ENCODE measurements at places on chromosomes 13 and 19.

GRCh38 chr13:67841071-67841470 lies 610.9 kb upstream of the PCDH9 start:
- DNase-seq = no peak

- DNase-seq = no peak
These were observed 185.2 kb downstream of the KLF12 start for GRCh38 chr13:73948848-73949529.

DNA sequence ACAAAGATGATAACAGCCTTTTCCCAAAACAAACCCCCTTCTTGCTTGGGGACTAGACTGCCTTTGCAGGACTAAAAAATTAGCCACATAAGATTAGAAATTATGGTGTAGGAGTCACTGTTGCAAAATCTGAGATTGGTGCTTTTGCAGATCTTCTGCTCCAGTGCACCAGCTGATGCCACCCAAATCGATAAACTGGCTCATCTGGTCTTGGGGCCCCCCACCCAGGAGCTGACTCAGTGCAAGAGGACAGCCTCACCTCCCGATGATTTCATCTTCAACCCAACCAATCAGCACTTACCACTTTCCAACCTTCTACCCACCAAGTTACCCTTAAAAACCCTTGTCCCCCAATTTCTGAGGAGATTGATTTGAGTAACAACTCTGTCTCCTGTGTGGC lies 47.1 kb upstream of the PEPD start:
- no peak for DNase-seq

GRCh38 chr13:98004107-98004506 lies 50.6 kb downstream of the IPO5 start:
- DNase-seq = no peak

DNA sequence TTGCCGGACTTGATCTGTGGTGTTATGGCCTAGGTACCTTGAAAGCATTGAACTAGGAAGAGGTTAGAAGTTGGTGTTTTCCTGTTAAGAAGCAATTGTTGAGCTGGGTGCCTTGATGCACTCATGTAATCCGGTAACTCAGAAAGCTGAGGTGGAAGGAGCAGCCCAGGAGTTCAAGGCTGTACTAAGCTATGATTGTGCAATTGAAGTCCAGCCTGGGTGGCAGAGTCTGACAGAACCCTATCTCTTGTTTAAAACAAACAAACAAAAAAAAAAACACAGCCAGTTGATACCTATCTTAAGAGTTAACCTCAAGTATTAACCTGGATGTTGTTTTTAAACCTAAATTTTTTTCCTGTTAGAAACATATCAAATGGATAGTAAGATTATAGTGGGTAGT lies 19.3 kb downstream of the SAFB start:
- DNase-seq = no peak

GRCh38 chr19:17610384-17610783 lies 54.9 kb downstream of the COLGALT1 start:
- DNase-seq = no peak

- DNase-seq = no peak
These were observed 94.5 kb upstream of the TM9SF2 start for GRCh38 chr13:99406799-99407201.

- DNase-seq = no peak
These were observed 13.4 kb downstream of the TECR start for GRCh38 chr19:14542711-14543328.

DNA sequence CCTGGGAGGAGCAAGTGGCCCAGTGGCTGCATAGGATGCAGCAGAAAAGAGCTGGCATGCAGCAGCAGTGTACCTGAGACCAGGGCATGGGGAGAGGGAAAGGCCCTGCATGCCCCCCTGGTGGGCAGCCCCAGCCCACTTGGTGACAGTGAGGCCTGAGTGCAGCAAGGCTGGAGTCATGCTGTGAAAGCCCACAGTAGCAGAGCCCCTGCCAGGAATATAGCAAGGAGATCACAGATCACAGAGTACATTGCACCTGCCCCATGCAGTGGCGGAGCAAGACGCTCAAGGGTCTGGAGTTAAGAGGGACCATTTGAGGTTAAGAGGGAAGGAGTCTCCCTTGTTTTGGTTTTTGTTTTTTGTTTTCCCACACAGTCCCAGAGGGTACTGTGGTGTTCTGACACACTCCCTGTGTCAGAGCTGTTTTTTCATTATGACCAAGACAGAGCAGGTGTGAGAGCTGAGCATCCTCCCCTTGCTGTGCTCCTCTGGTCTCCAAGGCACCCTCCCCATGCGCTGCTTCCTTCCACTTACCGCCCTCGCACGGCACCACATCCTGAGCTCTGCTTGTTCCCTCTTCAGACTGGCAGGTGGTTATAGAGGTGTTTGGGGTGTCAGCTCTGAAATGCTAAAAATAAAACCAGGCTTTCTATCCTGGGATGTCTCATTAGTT lies 85.0 kb upstream of the UBL3 start:
- peak; percentile 66 for DNase-seq

DNA sequence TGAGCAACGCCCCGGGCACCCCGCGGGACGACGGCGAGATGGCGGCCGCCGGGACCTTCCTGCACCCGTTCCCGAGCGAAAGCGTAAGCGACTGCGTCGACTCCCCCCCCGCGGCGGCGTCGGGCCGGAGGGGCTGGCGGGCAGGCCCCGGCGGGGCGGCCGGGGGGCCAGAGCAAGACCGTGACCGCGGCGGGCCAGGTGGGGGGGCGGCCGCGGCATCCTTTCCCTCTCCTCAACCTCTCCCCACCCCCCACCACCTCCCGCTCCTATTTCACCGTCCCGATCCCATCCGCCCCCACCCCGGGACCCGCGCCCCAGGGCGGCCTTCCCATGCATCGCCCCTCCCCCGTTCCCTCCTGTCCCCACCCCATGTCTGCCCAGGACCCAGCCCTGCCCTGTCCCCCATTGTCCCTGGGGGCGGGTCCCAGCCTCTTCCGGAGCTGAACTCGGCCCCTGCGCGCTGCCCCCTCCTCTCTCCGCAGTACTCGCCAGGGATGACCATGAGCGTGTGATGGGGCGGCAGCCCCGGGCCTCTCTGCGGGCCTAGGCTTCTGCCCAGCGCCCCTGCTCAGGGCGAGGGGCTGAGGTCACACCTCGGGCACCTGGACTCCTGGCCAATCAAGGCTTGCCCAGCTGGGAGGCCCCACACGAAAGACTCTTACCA lies 4.1 kb downstream of the ISYNA1 start:
- no peak for DNase-seq

GRCh38 chr13:41401366-41401765 lies 56.0 kb upstream of the RGCC start:
- DNase-seq = no peak

- no peak for DNase-seq
These were observed 98.0 kb downstream of the SPRY2 start for GRCh38 chr13:80242728-80243427.

DNA sequence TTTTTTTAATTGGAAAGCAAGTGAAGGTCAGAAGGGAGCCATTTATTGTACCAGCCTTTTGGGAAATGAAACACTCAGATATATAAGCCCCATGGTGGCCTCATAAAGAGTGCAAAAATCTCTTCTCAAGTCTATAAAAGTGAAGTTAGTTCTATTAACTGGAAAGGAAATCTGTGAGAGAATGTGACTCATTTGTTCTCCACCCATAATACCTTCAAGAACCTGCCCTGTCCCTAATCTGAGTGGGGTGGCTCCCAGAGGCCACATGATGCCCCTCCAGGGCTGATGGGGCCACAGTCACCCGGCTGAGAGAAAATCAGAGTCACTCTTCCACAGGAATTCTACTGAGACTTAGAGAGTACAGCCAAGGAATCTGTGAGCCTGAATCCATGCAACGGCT lies 65.8 kb upstream of the SERP2 start:
- DNase-seq = no peak

- DNase-seq = peak; percentile 58
These were observed at the start of gene ETHE1 for GRCh38 chr19:43526884-43527859. Gene ETHE1 (minus strand): TSS chr19:43527201. CDS start chr19:43527177, 24 bp downstream.

- no peak for DNase-seq
These were observed 109.4 kb downstream of the SACS start for GRCh38 chr13:23323946-23324709.

GRCh38 chr19:39695759-39696158 lies 8.5 kb upstream of the LGALS14 start:
- DNase-seq = no peak

GRCh38 chr19:2340496-2341243 lies 12.2 kb downstream of the SPPL2B start:
- DNase-seq = no peak

GRCh38 chr13:113292021-113292862 lies 4.8 kb upstream of the LAMP1 start:
- DNase-seq = no peak

DNA sequence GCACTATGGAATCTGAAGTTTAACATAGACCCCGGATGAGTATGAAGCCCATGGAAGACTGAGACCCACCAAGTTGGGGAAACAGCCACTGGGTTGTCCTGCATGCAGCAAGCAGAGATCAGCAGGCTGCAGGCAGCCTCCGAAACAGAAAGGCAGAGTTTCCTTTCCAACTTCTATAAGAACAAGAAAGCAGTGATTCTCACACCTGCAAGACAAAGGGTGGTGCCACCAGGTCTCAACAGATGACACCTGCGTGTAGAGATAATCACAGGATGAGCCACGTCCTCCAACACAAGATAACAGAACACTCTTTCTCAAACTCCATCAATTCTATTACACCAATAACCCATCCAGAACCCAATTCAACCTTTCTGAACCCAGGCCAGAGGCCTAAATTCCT lies 457.9 kb downstream of the FOXO1 start:
- no peak for DNase-seq

DNA sequence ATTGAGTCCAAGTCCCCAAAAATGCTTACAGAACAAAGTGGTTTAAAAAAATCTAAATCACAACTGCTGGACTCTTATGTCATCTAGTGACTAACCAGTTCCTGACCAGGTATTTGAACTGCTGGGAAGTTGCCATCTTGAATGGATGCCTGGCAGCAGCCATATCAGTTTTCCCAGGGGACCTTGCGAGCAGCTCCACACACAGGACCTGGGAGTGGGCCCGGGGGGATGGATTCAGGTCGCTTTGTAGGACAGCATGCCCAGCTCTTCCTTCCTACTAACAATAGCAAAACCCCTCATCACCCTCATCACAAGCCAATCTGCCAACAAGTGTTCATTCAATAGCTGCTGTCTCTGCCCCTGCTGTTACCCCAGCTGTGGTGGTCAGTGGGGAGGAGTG lies 65.3 kb downstream of the KCTD15 start:
- DNase-seq = no peak

DNA sequence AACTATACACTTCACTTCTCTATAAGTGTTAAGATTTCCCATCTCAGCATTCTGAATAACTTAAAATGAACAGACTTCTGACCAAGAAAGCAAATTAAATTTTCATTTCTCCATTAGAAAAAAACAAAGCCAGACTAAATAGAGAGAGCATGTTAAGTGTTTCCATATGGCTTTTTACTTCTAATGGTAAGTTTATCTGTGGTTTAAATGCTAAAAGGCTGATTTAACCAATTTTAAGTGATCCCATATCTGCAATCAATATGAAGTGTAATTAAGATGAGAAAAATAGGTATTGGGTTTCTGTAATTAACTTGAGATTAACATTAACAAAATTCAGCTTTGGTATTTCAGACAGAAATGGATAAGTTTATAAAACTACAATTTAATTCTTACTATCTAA lies 107.8 kb downstream of the ELF1 start:
- no peak for DNase-seq

GRCh38 chr13:34247596-34247995 lies 429.6 kb downstream of the RFC3 start:
- DNase-seq = no peak

DNA sequence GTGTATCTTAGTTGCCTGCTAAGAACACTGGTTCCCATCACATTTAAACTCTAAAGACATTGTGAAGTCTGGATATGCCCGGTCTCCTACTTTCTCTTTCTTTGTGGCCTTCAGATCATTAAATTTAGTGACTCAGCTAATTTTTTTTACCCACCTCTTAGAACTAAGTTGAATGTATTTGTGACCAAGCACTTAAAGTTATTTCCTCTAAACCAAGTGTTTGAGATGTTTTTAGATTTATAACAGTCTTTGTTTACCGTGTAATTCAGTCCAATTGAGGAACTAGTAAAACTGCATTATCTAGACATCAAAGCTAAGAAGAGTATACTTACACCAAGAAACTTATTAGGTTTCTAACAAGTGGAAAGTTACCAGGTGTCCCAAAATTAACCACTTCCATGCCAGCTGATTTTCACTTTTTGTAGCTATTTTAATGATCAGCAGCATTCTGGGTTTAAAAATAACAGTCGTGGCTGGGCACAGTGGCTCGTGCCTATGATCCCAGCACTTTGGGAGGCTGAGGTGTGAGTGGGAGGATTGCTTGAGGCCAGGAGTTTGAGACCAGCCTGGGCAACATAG lies 53.1 kb downstream of the ARHGAP35 start:
- no peak for DNase-seq

DNA sequence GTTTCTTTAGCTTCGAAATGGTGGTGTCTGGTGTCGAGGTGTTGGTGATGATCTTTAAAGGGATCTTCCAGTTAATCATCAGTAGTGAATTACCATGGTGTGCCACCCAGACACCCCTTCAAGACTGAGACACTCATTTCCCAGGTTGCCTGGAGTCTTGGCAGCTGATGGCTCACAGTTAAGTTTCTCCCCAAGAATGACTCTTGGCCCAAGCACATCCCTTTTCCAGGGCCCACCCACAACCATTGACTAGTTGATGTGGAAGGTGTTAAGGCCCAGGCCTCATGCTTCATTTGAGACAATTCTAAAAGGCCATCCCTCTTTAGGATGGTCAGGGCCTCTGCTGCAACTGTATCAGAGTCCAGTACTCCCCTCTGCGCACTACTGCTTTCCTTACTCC lies 145.5 kb downstream of the FOXO1 start:
- DNase-seq = no peak

DNA sequence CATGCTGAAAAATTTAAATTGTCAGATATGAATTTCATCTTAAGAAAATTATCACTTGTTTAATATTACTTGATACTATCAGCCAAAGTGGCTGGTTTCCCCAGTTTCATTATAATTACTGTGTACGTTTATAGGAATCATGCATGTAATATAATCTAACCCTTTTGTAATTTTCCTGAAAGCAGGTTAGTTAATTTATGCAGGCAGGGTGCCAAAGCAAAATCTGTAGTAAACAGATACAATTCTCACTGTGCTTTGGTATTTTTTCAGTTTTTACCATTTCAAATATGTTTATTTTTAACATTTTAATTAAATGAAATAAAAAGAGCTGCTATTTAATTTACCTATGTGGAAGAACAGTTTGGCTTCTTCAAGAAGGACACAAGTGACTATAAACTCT lies 1227.5 kb upstream of the MIR17HG start:
- DNase-seq = no peak

DNA sequence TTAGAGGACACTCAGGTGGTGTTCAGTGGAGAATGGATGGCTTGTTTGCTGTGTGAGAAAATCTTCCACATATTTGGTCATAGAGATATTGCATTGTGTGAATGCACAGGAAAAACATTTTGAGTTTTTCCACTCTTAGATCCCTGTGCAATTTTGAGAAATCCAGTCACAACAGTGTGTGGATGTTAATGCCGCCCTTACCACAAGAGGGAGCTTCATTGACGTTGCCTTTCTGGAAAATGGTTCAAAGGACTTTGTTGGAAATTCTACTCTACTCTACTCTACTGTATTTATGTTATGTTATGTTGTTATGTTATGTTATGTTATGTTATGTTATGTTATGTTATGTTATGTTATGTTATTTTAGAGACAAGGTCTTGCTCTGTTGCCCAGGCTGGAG lies 13.4 kb downstream of the ZNF20 start:
- no peak for DNase-seq

- no peak for DNase-seq
These were observed 13.3 kb downstream of the ACTN4 start for GRCh38 chr19:38660724-38661123.
